Cerebellar nuclear complex (tissue), 1 donor: ENCODE measurements at places on chromosomes 5 and 9.

GRCh38 chr5:72436796-72437471 is 70.3 kb downstream of the ZNF366 start:
- no peak for DNase-seq

DNA sequence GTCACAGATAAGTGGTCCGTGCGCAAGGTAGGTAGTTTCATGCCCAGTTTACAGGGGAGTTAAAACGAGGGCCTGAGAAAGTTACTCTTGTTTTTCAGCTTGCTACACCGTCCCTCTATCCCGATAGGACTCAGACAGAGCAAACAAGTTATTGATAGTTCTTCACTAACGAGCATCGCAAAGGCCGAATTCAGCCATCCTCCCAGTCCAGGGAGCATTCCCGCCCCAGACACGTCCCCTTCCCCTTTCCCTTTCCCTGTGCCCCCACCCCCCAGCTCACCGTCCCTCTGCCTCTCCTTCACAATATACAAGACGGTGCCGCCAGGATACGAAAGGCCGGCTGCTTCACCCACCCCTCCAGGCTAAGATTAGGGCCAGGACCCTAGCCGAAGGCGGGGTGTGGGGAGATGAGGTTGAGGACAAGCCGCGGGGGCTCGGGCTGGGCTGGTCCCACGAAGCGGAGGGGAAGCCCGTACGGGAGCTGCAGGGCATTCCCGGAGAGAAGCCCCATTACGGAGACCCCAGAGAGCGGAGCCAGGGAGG is 599 bp downstream of the KIAA1191 start:
- no peak for DNase-seq

DNA sequence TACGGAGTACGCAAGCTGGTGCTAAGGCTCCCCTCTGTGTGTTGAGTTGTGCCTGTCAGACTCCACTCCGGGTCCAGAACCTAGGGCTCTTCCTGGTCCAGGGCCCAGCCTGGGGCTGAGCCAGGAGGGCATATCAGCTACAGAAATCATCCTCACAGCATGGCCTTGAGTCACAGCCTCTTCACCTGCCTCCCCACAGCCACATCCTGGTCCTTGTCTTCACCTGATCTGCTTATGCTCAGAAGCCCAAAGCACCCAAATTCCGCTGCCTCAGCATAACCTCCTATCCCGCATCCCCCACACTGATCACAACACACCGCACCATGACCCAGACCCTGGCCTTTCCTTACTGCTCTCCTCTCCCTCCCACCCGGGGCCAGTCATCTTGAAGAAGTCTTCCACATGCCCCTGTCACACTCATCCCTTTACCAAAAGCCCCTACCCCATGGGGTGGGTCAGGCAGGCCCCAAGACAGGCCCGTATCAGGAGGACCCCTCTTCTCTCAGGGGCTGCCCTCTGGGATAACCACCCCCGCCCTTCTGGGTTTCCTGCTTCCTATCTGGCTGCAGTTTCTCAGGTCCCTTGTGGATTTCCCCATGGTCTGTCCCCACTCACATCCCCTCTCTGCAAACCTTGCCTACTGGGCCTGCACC is 1.3 kb upstream of the IL3 start:
- no peak for DNase-seq

DNA sequence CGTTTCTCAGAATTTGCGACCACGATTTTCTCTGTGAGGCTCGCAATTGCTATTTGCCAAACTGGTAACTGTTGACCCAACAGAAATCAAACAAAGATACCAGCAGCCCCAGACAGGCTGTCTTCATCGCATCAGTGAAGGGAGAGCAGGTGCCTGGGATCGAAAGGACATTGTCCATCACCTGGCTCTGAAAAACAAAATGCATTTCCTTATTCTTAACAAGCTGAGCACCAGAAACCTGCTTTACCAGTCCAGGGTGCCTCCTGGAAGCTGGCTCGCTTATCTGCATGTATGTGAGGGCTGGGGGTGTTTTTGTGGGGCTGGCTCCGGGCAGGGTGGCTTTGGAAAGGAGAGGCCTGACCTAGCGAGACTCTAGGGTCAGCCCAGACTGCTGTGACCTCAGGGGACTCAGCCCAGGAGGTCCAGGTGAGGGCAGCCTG is 24.7 kb downstream of the WWC1 start:
- no peak for DNase-seq

DNA sequence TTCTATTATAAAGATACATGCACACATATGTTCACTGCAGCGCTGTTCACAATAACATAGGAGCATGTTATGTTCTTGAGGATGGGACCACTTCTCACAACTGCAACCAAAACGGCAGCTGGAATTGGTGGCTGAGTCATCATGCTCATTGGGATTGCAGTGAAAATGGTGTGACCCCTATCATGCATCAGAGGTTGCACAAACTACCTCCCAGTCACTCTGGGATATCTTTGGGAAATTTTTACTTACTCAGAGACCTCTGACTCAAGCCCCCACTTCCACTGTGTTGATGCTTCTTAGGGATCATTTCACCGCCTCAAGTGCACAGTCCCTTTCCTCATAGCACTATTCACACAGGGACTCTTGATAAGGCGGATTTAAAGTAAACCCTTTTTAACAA is 474.1 kb downstream of the BNC2 start:
- no peak for DNase-seq

GRCh38 chr5:173139631-173140030 is 4.7 kb upstream of the BNIP1 start:
- no peak for DNase-seq

DNA sequence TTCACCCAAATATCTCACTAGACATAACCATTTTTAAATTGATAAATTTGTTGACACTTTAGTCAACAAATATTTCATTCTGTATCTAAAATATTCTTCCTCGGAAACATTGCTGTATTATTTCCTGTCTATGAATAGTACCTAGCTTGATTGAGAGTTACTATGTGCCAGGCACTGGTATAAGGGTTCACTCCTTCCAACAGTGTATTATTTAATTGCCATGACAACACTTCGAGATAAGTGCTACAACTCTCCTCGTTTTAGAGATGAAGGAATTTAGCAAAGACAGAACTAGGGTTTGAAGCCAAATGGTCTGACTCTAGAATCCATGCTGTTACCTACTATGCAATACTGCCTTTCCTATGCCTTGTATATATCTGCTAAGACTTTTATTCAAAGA is 287.2 kb downstream of the YTHDC2 start:
- no peak for DNase-seq

DNA sequence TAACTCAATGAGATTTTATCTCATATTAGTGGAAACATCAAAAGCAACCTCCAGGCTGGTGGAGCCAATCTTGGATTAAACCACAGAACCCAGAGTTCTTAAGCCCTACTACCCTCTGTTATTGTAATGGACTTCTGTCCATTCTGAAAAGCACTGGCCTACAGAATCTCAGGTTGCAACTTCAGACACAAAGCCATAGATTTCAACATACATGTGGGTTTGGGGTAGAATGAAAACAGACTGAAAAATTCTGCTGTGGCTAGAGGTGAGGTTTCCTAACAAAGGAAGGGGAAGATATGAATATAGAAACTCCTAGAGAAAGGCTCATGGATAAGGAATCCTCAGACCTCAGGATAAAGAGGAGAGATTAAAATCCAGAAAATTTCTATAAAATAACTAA is 569.8 kb upstream of the RIOK2 start:
- DNase-seq = no peak

- DNase-seq = no peak
Measured at GRCh38 chr9:470552-471194, 256.0 kb downstream of the DOCK8 start.

DNA sequence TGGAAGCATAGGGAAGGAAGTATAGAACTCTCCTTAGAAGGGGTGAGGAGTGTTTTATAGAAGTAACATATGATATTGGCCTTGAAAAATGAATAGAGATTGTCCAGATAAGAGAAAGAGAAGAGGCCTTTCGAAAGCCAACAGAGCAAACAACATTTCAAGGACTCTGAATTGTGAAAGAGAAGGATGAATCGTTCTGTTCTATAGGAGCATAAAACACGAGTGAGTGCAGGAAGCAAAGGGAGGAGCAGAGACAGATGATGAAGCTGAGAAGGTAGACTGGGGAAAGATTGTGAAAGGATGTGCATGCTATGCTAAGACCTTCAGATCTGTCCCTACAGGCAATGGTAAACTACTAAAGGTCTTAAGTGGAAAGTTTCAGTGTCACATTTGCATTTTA is 271.0 kb downstream of the TMEM161B start:
- no peak for DNase-seq
